ENCODE measurements at places on chromosomes 12 and 14. TPM values are rescaled to one million over a fixed set of nuclear protein-coding genes. Genes with fewer than 3 reads are reported as not detected.

The ETFBKMT gene
- 0.96 TPM for total RNA-seq

The AMDHD1 gene
- 2.6 TPM for total RNA-seq

The SRSF9 gene
- 225 TPM for total RNA-seq

The TMEM229B gene
- 0.17 TPM for total RNA-seq

The AHNAK2 gene
- 238 TPM for total RNA-seq
